ENCODE measurements at places on chromosomes 16 and 17. TPM values are rescaled to one million over a fixed set of nuclear protein-coding genes. Genes with fewer than 3 reads are reported as not detected.

- DNase-seq = peak; percentile 31
- H3K27me3 ChIP-seq = no peaks in the 10 kb centered on the region
These were observed 20.5 kb downstream of the CDC42EP4 start for GRCh38 chr17:73291260-73291801.

GRCh38 chr16:17266608-17267313 is 204.0 kb downstream of the XYLT1 start:
- no peak for DNase-seq
- peaks cover 9% of the 10 kb centered on the region for H3K4me1 ChIP-seq
- no peak overlapping the region for H3K27ac ChIP-seq

The KCNAB3 gene
- total RNA-seq = 4.9 TPM

The ASB16 gene
- total RNA-seq = not detected

Measured in activated CD4-positive, alpha-beta memory T cell treated with anti-CD3 and anti-CD28 coated beads for 36 hours (primary cell).